ENCODE measurements at places on chromosomes 1 and 21. TPM values are rescaled to one million over a fixed set of nuclear protein-coding genes. Genes with fewer than 3 reads are reported as not detected.

DNA sequence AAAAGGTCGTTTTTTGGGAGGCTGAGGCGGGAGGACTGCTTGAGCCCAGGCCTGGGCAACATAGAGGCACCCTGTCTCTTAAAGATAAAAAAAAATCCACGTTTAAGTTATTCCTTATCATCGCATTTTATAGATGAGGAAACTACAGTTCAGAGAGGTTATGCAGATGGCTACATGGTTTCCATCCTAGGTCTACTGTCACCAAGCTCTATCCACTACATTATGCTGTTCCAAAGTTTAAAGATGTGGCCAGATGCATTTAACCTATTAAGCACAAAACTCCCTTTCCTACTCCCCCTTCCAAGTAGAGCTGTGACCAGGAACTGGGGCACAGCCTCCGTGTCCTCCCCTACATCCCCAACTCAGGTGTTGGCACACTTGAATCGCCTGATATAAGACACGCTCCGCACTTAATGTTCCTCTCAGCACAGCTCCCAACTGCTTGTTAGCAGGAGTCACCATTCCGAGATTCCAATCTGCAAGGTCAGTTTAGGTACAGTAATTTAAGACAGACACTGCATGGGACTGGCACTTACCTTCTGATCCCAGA is 1.3 kb downstream of the TAF5L start:
- no peak for DNase-seq

The RNU1-1 gene
- 3,945 TPM for total RNA-seq

GRCh38 chr1:74771913-74772515 is 39.1 kb downstream of the TYW3 start:
- no peak for DNase-seq

- DNase-seq = no peak
Observed at GRCh38 chr1:201945863-201946223, 505 bp downstream of the LMOD1 start.

The MEX3A gene
- total RNA-seq = 112 TPM

DNA sequence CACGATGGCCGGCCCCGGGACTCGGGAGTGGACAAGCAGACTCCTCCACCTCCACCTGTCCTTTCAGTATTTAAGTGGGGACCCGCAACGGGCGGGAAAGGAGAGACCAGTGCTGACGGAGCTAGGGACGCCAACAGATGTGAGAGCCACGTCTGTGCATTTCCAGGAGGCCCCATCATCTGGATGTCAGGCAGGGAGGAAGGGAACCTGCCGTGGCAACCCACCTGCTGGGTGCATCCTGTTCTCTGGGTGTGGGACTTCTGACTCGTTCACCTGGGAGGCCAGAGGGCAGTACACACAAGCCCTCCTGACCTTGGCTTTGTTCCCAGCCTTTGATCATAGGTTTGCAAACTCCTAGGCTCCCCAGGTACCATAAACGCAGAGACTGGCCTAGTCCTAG is 5.6 kb upstream of the PCBP3 start:
- no peak for DNase-seq

- DNase-seq = no peak
Observed at GRCh38 chr1:206732508-206732907, 38.1 kb upstream of the IL19 start.

The PHGDH gene
- 149 TPM for total RNA-seq

DNA sequence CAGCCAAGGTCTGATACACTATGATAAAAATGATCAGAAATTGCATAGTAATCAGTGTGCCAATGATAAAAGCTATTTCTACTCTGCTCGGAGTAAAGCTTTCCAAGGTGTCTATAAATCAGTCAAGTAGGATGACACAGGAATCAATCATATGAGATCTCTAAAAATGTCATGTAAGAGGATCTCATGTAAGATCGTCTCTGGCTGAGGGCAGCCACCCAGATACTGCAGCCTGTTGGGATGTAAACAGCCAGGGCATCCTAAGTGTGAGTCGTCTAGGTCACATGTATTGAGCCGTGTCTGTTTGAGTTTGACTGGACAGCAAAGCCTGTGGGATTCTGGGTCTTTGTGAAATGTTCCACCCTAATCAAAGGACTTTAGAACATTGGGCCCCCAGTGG is 2.8 kb upstream of the TEX35 start:
- no peak for DNase-seq

DNA sequence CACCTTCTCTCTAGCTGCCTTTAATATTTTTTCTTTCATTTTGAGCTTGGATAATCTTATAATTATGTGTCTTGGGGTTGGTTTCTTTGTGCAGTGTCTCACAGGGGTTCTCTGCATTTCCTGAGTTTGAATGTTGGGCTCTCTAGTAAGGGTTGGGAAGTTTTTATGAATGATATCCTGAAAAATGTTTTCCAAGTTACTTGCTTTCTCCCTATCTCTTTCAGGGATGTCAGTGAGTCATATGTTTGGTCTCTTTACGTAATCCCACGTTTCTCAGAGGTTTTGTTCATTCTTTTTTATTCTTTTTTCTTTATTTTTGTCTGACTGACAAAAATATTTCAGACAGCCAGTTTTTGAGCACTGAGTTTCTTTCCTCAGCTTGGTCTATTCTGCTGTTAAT is 55.4 kb upstream of the CCDC190 start:
- no peak for DNase-seq

GRCh38 chr1:229117664-229118300 is 153.1 kb upstream of the RAB4A start:
- DNase-seq = no peak

The PGBD5 gene
- total RNA-seq = 1.2 TPM

DNA sequence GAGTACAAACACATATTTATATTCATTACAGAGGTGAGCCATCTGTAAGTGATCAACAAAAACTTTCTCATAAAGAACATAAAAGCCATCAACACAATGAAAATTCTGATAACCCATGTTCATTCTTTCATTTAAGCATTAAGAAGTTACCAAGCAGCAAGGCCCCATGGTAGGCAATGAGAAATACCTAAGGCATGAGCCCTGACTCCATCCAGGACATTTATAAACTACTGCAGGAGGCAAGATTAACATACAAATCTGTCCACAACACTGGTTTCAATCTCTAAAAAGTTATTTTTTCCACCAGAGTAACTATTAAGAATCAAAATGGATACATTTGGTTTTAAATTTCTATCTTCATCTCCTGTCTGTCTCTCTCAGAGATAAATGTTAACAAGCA is 76.1 kb downstream of the SIPA1L2 start:
- no peak for DNase-seq

DNA sequence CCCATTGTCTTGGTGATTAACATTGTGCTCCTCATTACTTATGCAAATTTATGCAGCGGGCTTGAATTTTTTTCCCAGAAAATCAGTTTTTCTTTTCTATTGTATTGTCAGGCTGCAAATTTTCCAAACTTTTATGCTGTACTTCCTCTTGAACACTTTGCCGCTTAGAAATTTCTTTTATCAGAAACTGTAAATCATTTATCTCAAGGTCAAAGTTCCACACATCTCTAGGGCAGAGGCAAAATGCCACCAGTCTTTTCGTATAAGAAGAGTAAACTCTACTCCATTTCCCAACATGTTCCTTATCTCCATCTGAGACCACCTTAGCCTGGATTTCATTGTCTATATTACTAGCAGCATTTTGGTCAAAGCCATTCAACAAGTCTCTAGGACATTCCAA is 113.9 kb upstream of the OLFM3 start:
- DNase-seq = no peak

DNA sequence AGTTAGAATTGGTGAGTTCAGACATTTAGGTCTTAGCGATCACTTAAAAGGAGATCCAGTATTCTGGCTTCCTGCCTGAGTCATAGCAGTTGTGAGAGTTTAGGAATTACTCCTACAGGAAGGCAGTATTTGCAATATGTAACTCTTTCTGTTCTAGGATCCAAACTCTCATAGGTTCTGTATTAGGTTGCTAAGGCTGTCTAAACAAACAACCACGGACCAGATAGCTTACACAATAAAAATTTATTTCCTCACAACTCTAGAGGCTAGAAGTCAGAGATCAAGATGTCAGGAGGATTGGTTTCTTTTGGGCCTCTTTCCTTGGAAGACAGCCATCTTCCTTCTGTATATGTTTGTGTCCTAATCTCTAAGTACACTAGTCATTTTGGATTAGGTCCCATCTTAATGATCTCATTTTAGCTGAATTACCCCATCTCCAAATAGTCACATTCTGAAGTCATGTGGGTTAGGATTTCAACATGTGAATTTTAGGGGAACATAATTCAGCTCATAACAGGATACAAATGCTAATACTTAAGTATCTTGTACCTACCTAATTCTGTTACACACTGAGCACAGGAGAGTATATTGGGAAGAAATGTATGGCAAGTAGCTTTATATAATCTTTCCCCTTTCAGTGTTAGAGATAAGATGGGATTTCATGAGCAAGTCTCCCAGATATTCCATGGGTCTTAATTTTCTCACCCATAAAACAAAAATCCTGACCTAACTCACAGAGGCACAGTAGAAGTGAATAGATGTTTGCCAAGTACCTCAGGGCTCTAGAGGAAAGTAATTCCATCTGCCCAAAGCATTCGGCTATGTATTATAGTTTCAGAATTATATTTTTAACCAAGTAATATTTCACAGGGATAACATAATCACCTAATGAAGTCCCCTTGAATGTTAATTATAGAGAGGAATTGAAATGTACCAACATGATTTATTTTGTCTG is 144.4 kb downstream of the PTBP2 start:
- DNase-seq = no peak

DNA sequence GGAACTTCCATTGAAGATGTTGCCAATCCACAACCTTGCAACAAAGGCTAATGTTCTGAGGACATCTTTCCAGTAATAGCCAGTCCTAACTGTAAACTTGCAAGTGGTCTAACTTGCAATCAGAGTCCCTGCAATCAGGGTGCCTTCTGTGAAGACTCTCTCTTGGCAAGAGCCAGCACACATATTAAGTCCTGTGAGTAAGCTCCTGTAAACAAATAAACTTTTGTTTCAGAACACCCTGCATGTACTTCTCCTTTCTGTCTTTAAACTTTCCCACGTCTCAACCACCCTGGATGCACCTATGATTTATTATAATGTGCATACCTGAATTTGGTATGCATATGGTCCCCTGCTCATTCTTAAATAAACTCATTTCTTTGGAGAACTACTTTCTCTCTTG is 9.1 kb downstream of the GBP7 start:
- no peak for DNase-seq

DNA sequence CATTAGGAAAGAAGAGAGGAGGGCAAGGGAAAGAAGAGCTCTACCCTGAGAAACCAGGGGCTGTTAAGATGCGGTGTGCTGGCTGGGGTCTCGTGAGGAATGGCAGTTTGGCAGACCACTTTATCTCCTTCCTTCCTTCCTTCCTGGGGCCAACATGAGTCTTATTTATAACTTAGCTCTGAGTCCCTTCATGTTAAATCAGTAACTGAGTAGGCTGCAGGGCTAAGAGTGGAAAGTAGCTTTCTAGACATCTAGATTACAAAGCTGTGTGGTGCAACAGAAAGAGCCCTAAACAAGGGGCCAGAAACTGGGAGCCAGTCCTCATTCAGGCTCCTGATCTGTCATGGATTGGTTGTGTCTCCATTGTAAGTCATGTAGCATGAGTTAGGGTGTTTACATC is 135.4 kb upstream of the DUSP10 start:
- DNase-seq = no peak

The FAM72A gene
- 1.7 TPM for total RNA-seq

- DNase-seq = no peak
Observed at GRCh38 chr21:42377211-42377950, 11.0 kb upstream of the TFF1 start.

The SMCP gene
- not detected for total RNA-seq

DNA sequence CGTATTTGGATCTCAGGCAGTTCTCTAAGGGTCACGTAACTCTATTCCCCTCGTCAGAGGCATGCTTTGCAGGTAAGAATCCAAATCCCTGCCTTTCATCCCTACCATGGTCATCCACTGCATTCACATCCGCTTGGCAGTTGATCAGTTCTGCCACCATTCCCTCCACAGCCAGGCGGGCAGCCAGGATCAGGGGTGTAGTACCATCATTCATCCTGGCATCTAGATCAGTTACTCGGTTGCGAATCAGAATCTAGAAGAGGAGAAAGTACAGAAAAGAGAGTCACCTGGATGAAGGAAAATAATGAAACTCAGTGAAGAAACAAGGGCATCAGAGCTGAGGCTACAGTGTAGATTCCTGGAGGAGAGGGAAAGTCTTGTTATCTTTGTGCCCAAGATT is 22.0 kb upstream of the ADAM30 start:
- DNase-seq = no peak

DNA sequence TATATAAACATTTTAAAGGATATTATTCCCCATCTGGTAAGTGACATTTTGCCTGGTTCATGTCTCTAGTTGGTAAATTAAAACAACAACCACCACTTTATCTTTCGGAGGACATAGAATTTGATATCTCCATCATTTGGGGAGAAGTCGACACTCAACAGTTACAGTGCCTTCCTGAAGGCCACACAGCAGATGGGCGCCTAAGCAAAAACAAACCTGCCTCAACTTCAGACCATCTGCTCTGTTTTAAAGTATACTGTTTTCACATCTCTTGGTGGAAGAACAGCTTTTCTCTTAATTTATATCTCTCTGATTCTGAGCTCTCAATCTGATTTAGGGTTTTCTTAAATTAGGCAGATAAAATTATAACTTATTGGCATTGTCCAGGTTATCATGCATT is 282.2 kb downstream of the RYR2 start:
- DNase-seq = no peak

DNA sequence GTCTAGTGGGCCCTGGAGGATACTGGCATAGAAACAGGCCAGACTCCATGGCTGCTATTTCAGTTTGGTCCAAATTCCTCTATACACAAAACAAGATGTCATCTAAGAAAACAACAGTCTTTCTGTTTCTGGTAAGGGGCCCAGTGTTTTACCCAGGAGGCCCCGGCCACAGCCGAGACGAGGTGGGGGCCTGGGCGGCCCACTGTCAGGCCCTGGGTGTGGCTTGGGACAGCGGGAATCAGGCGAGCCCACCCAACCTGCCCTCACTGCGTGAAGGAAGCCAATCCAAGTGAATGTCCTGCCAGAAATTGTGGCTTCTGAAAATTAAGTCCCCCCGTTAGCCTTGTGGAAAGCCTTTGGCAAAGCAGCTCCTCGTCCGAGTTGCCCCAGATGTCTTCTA is 31.2 kb upstream of the GPR153 start:
- DNase-seq = no peak

All from mesothelial cell of epicardium (in vitro differentiated cells).